ENCODE measurements at places on chromosomes 3 and 15.

DNA sequence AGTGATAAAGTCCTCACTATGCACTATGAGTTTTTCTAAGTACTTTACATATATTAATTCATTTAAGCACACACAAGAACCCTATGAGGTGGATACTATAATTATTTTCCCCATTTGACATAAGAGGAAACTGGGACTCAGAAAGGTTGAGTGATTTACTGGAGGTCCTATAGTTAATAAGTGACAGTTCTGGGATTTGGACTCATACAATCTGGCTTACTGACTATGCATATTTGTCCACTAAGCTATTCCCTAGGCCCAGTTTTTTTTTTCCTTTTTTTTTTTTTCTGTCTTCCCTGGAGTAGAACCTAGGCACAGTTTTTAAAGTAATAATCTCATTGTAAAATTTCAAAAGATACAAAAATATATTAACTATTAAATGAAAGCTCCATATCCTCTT lies 6.3 kb upstream of the RTP2 start:
- peak; percentile 35 for DNase-seq

GRCh38 chr15:68654786-68655560 lies 76.2 kb downstream of the CORO2B start:
- DNase-seq = no peak

DNA sequence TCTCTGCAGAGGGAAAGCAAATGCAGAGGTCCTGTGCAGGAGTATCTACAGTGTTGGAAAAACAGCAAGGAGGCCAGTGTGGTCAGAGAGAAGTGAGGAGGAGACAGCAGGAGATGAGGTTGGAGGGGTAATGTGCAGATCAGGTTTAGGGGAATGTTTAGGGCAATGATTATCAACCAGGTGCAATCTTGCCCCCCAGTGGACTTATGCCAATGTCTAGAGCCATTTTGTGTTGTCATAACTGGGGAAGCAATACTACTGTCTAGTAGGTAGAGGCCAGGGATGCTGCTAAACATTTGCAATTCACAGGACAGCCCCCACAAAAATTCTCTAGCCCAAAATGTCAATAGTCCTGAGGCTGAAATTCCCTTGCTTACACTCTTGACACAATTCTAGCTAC lies 13.1 kb downstream of the CCDC191 start:
- DNase-seq = no peak

DNA sequence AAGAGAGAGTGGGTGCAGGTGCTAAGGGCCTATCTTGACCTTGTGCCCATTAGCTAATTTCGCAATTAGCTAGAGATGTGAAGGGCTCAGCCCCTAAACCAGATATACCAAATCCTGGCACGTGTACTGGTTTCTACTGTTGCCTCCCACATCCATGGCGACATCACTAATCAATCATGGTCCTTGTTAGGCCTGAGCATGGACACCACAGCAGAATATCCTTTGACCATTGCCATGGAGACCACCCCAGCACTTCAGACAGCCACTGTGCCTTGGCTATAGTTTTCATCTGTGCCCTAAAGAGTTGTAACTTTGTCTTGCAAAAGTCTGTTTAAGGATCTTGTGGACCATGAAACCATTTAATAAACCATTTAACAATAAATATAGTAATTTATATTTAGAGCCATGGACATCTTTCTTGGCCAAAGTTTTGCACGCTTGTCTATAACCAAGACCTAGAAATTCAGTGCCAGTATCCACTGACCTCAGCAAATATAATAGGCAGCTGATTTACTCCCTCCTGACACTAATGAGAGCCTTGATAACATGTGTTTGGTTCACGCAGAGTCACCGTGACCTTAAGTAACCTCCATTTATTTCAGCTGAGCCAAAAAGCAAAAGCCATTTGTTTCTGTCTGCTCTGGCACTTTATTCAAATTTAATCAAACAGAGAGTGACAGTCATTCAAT lies 43.4 kb downstream of the COLQ start:
- DNase-seq = no peak

DNA sequence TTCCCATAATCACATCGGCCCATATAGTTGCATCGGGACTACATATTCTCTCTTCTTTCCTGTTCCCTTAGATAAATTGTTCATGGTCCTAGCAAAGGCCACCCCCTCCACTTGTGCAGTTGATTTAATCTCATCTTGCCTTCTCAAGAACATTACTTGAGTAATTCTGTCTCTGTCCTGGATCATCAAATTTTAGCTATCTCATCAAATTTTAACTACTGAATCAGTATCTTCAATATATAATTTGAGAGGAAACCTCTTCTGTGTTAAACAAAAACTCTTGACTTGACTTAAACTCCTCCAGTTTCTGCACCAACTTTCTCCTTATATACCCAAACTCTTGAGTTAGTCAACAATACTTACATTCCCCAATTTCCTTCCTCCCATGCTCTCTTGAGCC lies 4.2 kb upstream of the PRR23B start:
- DNase-seq = no peak

- DNase-seq = no peak
These were observed 33.9 kb upstream of the SLC41A3 start for GRCh38 chr3:126117786-126118185.

DNA sequence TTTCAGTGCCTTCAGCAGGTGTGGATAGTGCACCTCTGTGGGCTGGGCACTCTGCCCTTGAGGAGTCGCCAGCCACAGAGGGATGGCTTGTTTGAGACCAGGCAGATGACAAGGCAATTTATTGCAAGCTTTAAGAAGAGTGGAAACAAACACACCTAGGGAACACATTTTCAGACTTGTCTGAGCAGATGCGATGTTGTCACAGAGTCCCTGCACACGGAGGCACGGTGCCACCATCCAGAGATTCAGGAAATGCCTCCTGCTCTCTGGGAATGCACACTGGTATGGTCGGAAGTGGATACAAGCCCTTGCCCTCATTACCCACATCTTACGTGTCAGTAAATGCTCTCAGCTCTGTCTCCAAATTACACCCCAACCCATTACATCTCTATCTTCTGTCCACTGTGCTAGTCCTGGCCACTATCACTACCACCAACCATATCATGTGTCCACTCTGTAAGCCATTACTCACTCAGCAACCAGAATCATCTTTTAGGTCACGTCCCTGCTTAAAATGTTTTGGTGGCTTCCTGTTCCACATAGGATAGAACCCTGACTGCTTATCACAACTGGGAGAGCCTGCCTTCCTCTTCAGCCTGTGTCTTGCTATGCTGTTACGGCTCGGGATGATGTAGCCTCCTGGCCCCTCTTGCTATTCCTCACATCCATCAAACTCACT lies 196.9 kb downstream of the SLCO3A1 start:
- no peak for DNase-seq

GRCh38 chr3:109337393-109337792 lies at the start of gene DPPA4:
Gene DPPA4 (minus strand): TSS chr3:109337546. CDS start chr3:109337517, 29 bp downstream.
- no peak for DNase-seq

- DNase-seq = no peak
These were observed 149.9 kb upstream of the RORA start for GRCh38 chr15:61379005-61379404.

GRCh38 chr3:74288761-74289160 lies 325.7 kb downstream of the CNTN3 start:
- no peak for DNase-seq

GRCh38 chr15:73127302-73127936 lies 75.2 kb downstream of the NEO1 start:
- no peak for DNase-seq

- DNase-seq = no peak
These were observed 7.7 kb upstream of the DCP1A start for GRCh38 chr3:53354945-53355498.

- DNase-seq = no peak
These were observed 14.5 kb upstream of the PLXND1 start for GRCh38 chr3:129620828-129621559.

DNA sequence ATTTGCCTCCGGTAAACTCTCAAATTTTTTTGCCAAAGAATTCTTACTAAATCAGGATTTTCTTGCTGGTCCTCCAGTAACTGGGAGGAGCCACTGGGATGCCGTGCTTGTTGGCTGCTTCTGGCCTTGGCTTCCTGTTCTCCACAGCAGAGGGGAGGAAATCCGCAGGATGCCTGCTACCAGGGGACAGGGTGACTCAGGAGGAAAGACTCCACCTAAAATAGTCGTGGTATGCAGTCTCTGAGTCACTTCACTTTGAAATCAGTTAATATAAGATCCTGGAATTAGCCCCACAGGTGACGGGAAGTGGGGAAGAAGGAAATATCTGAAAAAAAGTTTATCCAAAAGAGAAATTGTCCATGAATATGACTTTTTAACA lies 6.5 kb upstream of the TM4SF18 start:
- peak; percentile 94 for DNase-seq

- no peak for DNase-seq
These were observed 680.8 kb downstream of the GBE1 start for GRCh38 chr3:81080608-81081007.

DNA sequence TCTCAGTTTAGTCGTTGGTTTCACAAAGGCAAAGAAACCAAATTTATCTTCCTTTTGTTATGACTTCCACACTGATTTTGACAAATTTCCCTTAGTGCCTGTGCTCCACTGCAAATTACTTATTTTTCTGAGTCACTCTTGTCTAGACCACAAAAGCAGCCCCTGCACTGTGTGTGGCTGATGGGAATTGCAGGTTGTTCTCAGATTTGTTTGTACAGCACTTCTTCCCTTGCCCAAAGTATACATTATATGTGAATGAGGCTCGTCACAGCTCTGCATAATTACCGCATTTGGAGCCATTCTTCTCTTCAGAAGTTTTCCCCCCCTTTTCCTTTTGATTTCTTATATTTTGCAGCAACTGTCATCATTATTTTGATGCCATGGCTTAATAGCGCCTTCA lies 354.2 kb upstream of the IL12A start:
- DNase-seq = no peak

GRCh38 chr3:62119139-62119538 lies 254.2 kb downstream of the FEZF2 start:
- DNase-seq = no peak

DNA sequence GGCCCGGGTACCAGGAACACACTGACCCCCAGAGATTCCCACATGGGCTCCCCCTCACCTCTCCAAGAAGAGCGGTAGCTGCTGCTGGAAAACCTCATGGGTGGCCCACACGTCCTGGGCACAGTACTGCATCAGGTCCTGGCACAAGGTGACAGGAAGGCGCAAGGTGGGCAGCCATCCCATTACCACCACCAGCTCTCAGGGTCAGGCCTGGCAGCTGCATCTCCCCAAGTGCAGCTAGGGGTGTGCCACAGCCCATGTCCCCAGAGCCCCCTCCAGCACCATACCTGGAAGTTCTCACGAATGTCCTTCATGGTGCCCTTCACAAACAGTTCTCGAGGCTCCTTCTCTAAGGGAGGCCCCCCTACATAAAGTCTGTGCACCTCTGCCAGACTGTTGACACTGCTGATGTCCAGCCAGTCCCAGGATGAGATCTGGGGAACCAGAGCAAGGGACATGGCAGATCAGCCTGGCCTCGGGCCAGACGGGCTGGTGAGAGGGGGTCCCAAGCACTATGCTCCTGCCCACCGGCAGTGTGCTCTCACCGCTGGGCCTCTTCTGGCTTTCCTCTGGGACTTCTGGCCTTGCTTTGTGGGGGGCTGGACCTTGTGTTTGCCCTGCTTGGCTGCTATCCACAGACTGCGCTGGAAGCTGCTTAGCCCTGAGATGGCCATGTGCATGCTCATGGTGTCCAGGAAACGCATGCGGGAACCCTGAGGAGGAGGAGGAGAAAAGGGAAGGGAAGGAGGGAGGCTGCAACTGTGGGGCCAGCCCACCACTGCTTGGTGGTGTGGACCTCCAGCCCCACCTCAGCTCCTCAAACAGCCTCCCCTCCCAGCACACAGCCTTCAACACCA lies 6.0 kb downstream of the POLG start:
- DNase-seq = no peak

- DNase-seq = no peak
These were observed 74.9 kb downstream of the TIPARP start for GRCh38 chr3:156749244-156749643.

- no peak for DNase-seq
These were observed 18.6 kb upstream of the MYZAP start for GRCh38 chr15:57573151-57573550.

GRCh38 chr3:191882289-191882688 lies 421.3 kb downstream of the PYDC2 start:
- peak; percentile 1 for DNase-seq

GRCh38 chr15:99983886-99984286 lies 250.6 kb upstream of the LYSMD4 start:
- no peak for DNase-seq

- DNase-seq = no peak
These were observed 80.6 kb upstream of the BHLHE40 start for GRCh38 chr3:4898454-4899313.

- no peak for DNase-seq
These were observed 35.5 kb upstream of the ATP1B3 start for GRCh38 chr3:141840737-141841544.

GRCh38 chr3:9158865-9159630 lies 90.4 kb downstream of the SRGAP3 start:
- DNase-seq = no peak

- no peak for DNase-seq
These were observed 9.6 kb downstream of the OSBPL11 start for GRCh38 chr3:125585595-125586223.

DNA sequence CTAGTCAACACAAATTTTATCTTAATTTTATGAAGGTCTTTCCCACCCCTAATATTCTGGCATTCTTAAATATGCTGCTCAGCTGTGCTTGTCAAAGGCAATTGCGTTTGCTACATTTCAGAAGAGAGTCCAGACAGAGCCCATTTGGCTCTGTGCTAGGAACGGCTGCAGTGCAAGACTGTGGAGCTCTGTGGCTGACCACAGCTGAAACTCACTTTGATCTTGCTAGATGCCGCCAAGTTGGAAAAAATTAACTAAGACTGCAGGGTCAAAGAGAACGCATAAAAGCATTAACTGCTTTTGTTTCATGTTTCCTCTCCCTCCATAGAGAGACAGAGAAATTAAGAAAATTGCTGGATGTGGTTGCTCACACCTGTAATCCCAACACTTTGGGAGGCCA lies 7.6 kb upstream of the PPP1R2 start:
- DNase-seq = no peak

DNA sequence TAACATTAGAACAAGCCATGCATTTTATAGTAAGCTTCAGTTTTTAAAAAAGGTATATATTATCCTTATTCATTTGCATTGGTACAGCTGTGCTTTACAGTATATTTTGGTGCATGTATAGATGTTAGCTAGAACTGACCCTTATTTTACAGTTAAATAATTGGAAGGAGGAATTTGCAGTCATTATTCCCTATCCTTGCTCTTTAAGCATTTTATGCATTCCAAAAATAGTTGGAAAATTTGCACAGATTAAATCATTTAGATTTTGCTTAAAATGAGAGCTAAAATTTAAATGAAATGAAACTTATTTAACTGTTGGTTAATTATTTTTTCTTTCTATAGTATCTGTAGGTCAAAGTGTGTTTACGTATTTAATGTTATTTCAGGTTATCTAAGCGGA lies 667.1 kb downstream of the NAALADL2 start:
- no peak for DNase-seq

Measured in epithelial cell of proximal tubule (primary cell).